ENCODE measurements at places on chromosomes 6 and 20. TPM values are rescaled to one million over a fixed set of nuclear protein-coding genes. Genes with fewer than 3 reads are reported as not detected.

STMND1 gene
- polyA plus RNA-seq, result not detected

GSS gene
- 29.8 TPM for polyA plus RNA-seq

PSORS1C2 gene
- polyA plus RNA-seq, result not detected

SLC17A2 gene
- polyA plus RNA-seq, result not detected

HLA-DOB gene
- polyA plus RNA-seq, result 0.31 TPM

GRCh38 chr6:46255528-46255927 lies 84.7 kb upstream of the ENPP5 start:
- no peak for DNase-seq

GRCh38 chr20:59232618-59233017 lies 67.8 kb upstream of the EDN3 start:
- no peak for DNase-seq

DNA sequence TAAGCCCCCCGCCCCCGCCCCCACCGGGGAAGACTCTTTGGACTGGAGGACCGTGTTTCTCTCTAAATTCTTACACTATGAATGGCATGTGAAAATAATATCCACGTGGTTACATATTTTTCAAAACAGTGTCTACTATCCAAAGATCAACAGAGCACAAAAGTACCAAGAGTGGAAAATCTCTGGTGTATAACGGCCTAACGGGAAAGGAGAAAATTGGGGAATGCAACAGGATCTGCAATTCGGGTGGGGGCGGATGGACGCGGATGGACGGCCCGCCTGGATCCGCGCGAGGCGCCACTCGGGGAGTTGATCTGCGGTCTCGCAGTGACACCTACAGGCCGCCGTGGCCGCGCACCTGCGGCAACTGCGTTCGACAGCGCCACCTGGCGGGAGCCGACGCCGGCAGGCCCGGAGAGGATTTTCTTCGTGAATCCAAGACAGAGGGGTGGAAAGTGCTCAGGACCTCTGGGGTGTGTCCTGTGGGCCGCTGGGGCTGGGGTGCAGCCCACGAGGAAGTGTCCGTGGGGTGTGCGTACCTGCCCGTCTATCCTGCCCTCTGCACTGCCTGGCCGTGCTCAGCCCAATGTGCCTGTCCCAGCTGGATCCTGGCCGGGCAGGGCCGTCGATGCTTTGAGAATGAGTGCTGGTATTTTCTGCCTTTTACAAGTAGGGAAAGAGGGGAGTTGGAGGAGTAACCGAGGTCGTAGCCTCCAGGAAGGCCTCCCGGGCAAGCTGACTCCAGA lies 18.6 kb downstream of the ANKRD60 start:
- DNase-seq, result peak; percentile 81

- DNase-seq, result no peak
These were observed 271.3 kb downstream of the KIF16B start for GRCh38 chr20:16301986-16302385.

DNA sequence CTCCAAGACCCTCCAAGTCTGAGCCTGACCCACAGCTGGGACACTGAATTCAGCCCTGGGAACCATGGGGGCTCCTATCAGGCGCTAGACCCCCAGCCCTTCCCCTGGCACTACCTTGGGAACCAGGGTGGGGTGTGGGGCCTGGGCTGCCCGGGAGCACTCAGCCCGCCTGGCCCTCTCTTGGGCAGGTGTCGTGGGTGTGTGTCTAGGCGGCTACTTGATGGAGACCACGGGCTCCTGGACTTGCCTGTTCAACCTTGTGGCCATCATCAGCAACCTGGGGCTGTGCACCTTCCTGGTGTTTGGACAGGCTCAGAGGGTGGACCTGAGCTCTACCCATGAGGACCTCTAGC lies 14.6 kb downstream of the SLC17A9 start:
- no peak for DNase-seq

- DNase-seq, result no peak
These were observed 70.0 kb downstream of the FOXC1 start for GRCh38 chr6:1679688-1680068.
